ENCODE measurements at places on chromosomes 6 and 20.

- no peak for DNase-seq
Observed at GRCh38 chr6:119430805-119431204, 81.2 kb upstream of the MAN1A1 start.

DNA sequence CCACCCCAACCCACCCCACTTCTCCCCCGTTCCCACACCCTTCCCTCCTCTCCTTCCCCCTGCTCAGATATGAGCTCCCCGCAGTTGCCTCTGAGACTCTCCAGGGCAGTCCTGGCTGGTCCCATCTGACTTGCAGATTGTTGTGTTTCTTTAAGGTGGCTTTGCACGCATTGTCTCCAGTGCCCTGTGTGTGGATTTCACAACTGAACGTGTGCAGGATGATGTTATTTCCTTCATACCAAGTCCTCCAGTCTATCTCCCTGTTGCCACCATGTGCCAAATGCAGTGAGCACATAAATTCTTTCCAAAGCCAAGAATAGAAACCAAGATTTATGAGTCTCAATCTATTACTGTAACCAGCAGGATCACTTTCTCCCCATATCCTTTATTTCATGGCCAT is 79.1 kb downstream of the TMEM242 start:
- DNase-seq = no peak

DNA sequence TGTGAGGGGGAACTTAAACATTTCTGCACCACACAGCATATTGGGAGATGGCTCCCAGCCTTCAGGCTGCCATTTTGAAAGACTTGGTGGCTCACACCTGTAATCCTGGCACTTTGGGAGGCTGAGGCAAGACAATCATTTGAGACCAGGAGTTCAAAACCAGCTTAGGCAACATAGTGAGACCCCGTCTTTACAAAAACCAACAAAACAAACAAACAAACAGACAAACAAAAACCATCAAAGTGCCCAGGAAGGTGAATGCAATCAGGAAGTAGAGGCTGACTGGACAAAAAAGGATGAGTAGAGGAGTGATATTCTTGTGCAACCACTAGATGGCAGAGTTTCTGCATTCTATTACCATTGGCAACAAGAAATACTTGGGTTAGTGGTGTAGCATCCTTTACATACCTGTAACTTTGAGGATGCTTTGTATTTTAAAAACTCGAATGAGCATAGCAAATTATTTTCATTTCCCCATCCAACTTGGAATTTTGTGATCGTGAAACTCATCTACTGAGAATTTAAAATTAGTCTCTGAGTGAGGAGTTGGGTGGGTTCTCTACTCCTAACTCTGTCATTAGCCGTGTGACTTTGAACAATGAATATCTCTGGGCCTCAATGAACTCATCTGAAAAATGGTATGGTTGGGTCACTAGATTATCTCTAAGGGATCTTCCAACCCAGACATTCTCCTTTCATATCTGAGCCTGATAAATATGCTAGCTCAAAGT is 84.4 kb downstream of the CRYBG1 start:
- DNase-seq = peak; percentile 36

- no peak for DNase-seq
Observed at GRCh38 chr6:168778201-168778600, 337.2 kb downstream of the SMOC2 start.

DNA sequence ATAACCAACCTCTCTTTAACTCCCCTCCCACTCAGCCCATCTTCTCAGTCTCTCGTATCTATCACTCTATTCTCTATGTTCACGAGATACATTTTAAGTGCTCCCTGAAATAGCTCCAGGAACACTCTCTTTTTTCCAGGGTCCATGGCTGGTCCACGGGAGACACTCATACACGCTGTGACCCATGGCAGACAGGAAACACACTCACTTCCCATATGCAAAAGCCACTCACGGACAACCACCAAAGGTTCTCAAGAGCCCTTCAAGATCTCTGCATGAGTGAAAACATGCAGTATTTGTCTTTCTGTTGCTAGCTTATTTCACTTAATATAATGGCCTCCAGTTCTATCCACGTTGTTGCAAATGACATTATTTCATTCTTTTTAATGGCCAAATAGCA is 71.4 kb upstream of the PCSK2 start:
- no peak for DNase-seq

GRCh38 chr20:19330731-19331130 is 118.3 kb downstream of the SLC24A3 start:
- DNase-seq = no peak

DNA sequence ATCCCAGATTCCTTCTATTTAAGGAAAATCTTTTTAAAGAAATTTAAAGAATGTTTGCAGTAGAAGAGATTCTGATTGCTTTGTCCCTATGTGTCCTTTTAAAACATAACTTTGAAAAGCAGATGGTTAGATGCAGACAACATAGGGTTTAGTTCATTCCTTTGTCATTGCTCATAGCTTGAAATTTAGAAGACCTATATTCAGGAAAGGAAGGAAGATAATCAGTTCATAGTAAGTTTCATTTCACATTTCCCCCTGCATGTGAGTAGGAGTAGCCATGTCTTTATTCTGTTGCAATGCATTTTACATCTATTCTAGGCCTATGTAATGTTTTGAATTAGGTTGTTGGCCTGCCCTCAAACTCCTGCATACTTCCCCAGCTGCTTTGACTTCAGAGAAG is 197.9 kb upstream of the GRIK2 start:
- DNase-seq = no peak

- no peak for DNase-seq
Observed at GRCh38 chr6:32085759-32086459, 23.2 kb downstream of the TNXB start.
